ENCODE measurements at places on chromosomes 4 and X. TPM values are rescaled to one million over a fixed set of nuclear protein-coding genes. Genes with fewer than 3 reads are reported as not detected.

DNA sequence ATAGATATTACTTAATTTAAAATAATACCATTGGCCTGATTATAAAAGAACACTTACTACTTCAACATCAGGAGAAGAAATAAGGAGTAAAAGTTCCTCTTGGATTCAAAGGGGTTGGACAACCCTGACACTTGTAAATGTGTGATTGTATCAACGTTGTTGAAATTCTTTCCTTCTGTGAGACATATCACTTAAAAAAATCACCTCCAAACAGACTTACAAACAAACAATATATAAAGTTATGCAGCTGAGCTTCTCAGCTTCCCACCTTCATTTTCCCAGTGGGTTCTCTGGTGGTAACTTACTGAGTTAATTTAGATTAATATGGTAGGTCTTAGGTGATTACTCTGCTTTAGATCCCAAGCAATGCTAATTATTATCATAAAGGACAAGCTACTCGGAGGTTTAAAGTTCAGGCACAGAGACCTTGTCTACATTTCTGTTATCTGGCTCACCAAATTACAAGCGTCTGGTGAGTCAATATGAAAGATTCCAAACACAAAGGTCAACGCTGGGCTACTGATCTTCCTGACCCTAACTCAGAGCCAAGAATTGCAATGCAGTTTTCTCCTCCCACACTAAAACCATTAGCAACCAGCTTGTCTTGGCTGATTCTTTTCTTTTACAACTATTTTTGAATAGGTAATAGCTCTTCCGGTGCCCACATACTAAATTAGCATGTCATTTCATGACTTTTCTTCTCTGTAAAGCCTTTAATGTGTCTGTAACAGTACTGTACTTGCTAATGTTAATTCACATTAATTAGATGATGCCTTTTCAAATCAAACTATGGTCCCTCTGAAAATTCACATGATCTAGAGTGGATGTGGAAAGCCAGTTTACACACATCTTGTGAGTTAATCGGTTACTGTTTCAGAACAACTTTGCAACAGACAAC, 157.6 kb downstream of the RASL11B start:
- DNase-seq, result no peak

GRCh38 chr4:30002341-30002740, 717.8 kb upstream of the PCDH7 start:
- DNase-seq, result no peak

- DNase-seq, result no peak
These were observed 75.5 kb downstream of the MTMR1 start for GRCh38 chrX:150768580-150769190.

DNA sequence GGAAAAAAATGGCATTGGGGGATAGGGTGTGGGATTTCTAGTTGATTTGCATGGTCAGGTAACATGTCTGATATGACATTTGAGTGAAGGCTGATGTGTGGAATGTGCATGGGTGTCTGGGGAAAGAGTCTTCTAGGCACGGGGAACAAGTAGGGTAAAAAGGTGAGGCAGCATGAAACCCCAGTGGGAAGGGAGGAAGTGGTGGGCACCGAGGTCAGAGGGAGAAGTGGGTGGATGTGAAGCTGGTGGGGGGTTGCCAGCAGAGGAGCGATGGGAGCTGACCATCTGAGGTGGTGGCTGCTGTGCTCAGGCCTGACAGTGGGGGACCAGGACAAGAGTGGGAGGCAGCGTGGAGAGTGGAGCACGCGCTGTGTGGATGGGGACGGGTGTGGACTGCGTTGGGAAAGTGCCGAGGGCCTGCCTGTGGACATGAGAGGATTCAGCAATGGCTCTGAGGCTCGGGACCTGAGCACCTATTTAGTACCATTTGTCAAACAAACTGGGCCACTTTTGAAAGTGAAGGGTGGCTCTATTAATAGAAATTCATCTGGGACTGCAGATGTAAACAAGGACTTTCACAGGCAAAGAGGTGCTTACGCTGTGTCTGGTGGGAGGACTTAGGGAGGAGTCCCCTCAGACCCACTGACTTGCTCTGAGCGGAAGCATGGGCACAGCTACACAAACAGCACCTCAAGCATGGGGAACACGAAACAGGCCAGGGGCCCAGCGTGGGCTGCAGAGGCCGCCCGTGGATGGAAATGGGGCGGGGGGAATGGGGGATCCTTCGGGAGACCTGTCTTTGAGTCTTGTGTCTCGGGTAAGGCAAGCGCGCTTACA, 16.7 kb upstream of the S100P start:
- DNase-seq, result no peak

DNA sequence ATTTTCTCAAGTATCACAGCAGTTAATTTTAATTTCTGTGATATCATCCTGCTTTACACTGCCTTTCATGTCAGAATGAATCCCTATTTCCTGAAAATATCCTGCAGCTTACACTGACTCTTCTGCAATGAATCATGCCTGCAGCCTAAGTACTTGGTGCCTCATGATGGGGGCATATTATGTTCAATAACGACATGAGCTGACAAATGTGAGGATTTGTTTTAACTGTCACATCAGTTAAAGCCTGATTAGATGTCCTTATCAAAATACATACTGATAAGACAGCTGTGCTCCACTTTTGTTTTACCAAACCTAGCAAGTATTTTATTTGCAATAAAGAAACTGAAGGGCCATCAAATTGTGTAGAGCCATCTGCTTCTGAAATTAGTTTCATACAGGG, 359.9 kb upstream of the AGA start:
- DNase-seq, result no peak

DNA sequence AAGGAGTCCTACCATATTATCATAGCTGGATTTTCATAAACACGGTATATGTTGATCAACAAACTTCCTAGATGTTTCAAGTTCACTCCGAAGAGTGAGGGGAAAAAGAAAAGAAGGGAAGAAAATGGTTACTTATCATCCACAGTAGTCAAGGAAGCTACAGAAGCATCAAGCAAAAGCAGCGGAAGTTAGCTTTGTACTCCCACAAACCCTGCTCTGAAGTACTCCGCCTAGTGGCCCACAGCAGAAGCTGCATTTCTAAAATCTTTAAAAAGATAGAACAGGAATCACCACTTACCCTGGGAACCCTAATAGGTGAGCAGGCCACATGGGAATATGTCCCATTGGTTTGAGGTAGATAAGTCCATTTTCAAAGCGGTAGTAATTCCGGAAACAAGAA, 28.5 kb upstream of the FRG1 start:
- no peak for DNase-seq

DNA sequence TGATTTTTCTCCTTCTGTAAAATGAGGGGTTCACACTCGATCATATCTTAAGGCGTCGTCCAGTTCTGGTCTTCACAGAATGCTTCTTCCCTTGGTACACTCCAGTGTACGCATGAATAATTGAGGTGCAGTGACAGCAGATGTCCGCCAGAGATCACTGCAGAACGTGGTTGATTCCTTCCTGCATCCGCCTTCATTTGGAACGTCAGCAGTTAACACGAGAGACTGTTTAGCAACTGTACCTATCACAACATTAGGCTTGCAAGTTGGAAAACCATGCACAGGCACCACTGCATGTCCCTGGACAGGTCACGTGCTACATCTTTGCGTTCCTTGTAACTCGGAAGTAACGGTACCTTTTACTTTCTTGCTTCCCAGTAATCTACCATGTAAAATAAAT, 66.0 kb upstream of the GEMIN8 start:
- DNase-seq, result peak; percentile 3

DNA sequence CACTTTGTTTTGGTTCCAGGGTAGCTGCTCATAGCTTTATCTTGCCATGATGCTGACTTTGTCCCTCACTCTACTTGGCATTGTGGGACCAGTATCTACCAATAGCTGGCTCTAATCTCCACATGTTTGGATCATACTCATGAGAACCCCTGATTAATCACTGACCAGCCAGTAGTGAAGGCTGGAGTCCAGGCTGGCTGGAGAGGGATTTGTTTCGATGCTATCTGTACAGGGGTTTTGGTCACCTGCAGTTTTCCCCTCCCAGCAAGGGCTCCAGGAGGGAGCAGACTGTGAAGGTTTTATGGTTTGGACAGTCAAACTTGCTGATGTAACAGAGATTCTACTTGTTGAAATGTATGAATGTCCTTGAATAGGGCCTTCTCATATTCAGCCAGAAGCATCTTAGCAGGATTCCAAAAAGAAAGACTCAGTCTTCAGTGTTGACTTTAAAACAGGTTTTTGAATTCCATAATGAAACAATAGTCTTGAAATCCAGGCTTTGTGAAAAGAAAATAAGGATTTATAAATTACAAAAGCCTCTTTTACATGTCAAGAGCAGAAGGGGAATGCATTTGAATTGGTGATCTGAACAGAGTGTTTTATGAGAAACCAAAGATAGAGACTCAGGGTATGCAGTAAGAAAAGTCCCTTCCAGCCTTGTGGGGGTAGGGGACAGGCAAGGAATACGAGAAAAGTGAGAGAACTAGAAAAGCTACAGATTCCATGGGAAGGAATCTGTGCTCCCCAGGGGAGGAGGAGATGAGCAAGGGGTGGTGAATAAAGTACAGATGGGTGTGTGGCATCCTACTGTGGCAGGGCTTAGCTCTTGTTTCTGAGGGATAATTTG, 103.1 kb upstream of the SHISA3 start:
- DNase-seq, result no peak

GRCh38 chrX:138996268-138996667, 284.8 kb upstream of the FGF13 start:
- DNase-seq, result no peak

GRCh38 chrX:4656419-4656818, 943.0 kb upstream of the PRKX start:
- DNase-seq, result no peak

- no peak for DNase-seq
These were observed 58.0 kb upstream of the KLF3 start for GRCh38 chr4:38605753-38606586.

GRCh38 chr4:94463771-94464170, 12.0 kb downstream of the PDLIM5 start:
- DNase-seq, result no peak

DNA sequence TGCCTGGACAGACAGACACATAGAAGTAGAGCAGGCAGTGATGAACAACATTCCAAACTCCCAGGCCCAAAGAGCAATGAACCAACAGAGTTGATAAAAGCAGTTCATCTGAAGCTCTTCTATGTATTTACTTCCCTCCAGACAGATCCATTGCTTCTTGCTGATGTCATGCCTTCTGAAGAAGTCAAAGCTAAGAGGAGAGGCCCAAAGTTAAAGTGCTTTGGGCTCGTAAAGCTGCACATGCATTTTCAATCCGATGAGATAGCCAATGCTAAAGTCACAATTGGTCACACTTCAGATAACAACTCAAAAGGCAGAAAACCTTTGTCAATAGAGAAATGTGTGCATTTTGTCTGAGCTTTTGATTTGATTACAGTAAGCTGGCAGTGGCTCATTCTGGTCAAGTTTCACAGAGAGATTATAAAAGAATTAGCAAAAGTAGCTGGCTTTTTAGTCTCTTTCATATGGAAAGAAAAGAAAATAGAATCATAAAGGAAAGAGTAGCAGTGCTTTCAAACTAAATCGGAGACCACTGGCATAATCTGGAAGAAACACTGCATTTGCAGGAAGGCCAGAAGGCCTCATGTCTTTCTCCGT, 82.0 kb downstream of the GPC4 start:
- DNase-seq, result no peak

DNA sequence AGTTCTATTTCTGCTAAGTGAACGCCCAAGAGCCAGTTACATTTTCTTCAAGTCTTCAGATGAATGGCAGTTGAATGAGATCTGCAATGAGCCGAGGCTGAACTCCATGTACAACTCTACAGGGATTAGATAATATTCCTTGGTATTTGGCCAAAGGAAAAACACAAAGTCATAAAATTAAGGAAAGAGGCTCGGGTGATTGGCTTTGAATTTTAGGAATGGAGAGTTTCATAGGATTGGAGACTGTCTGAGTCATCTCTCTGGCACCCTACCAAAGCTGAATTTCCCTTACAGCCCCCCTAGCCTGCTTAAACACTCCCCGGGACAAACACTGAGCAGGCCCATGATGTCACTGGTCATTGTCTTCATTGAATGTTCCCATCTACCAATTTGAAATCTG, 188.0 kb upstream of the C1QTNF7 start:
- no peak for DNase-seq

GRCh38 chr4:101103381-101104142, 243.8 kb downstream of the PPP3CA start:
- no peak for DNase-seq

DNA sequence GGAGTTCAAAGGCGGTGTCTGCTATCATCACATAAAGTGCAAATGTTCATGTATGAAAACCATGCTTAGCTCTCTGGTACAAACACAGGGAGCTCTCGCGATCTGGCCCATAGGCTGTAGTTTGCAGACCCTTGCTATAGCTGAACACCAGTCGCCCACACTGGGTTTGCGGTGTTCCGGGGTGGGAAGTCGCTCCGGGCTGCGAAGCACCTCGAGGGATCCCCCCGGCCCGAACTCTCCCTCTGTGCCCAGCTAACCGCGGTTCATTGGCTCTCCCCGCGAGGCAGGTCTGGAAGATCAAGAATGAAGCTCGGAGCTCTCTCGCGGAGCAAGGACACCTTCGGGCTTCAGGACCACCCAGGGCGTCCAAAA, 341 bp upstream of the PRPS2 start:
- no peak for DNase-seq

DNA sequence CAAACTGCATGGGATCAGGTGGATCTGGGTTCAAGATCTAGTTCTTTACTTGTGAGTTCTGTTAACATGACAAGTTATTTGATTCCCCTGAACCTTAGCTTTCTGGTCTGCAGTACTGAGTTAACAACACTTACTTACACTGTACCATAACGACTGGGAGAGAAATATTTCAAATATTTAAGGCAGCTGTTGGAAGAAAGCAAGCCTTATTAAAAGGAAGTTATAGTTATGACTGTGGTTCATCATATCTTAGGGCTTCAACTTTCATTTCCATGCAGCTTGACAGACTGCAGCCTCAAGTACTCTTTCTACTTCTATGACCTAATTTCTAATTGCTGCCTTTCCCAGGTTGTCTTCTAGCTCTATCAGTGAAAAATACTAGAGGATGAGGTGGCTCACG, 40.0 kb upstream of the PDGFRA start:
- no peak for DNase-seq

DNA sequence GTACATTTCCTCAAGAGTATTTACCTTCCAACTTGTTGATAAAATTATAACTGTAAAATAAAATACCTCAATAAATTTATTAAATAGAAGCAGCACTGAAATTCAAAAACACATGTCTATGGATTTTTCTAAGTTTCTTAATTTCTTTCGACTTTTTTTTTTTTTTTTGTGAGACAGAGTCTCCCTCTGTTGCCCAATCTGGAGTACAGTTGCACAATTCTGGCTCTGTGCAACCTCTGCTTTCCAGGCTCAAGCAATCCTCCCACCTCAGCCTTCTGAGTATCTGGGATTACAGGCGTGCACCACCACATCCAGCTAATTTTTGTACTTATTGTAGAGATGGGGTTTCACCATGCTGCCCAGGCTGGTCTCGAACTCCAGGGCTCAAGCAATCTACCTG, 79.8 kb downstream of the IQCM start:
- no peak for DNase-seq

Gene SUPT20HL1
- not detected for polyA plus RNA-seq

Gene POU3F4
- not detected for polyA plus RNA-seq

Gene CXCL5
- polyA plus RNA-seq, result 0.36 TPM

Gene MAGEB10
- polyA plus RNA-seq, result not detected

Gene SPANXA1
- not detected for polyA plus RNA-seq

Gene SSX2B
- polyA plus RNA-seq, result not detected

Gene UBL4A
- 20.5 TPM for polyA plus RNA-seq

Gene CSAG2
- not detected for polyA plus RNA-seq
